ENCODE measurements at places on chromosomes 6 and 20. TPM values are rescaled to one million over a fixed set of nuclear protein-coding genes. Genes with fewer than 3 reads are reported as not detected.

GRCh38 chr20:4038676-4039370 is 23.5 kb upstream of the RNF24 start:
- DNase-seq = no peak

DNA sequence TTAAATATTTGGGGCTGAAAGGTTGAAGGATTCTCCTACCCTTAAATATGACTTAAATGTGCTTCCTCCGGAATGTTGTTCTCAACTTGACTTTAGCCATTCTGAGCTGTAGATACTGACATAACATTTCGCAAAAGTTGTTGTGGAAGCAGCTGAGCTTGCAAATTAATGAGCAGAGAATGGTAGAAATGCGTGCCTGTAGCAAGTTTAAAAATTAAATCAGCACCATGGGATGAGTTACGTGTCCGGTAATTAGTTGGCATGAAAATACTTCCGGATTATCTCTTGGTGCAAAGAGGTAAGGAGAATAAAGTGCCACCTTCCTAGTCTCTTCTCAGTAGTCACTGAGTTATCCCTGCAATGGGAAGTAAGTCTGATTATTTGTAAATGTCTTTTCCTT is 23.6 kb upstream of the PBOV1 start:
- DNase-seq = no peak

The ACSS1 gene
- total RNA-seq = 3.6 TPM

DNA sequence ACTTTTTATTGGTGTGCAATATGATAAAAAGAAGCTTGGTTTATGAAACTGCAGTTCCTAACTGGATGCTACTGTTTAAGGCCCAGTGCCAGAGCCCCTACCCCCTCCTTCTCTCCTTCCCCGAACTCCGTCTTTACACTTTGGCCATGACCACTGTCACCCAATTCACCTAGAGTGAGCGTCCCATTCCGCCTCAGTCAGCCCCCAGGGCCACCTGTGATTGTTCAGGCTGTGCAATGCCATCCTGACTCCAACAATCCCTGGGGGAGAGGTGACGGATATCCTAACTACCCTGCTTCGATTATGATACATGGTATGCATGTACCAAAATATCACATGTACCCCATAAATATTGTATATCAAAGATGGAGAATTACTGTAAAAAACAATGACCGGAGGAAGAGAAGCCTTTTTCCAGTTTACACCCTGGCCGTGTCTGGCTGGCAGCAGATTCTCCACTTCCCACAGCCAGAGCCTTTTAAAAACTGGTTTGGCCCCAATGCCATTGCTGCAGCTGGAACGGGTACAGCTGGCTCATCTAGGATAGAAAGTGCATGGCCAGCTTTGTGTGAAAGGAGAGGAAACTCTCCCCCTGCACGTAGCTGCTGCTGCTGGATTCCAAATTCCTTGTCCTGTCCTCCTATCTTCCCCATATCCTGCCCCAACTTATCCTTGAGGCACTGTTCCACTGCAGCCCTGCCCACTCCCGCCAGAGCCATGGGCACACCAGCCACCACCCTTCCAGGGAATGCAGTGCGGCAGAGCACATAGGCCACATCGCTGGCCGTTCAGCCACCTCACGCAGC is 99.7 kb downstream of the JPH2 start:
- no peak for DNase-seq

The SLC22A3 gene
- 8.1 TPM for total RNA-seq

DNA sequence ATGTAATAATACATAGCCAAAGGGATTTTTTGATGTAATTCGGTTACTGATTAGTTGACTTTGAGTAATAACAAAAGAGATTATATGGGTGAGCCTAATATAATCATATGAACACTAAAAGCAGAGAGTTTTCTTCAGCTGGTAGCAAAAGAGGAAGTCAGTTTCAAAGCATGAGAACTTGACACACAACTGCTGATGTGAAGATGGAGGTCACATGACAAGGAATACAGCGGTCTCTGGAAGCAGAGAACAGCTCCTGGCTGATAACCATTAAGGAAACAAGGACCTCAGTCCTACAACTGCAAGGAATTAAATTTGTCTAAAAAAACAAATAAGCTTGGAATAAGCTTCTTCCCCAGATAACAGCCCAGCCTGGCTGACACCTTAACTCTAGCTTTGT is 154.5 kb upstream of the PRND start:
- no peak for DNase-seq

- DNase-seq = no peak
Measured at GRCh38 chr20:41408156-41408794, 41.7 kb upstream of the EMILIN3 start.

The TAF11 gene
- total RNA-seq = 42.9 TPM
